IPS DF 6.9 (cell line): ENCODE measurements at places on chromosomes 5 and 9.

- H3K4me1 ChIP-seq: peaks cover 3% of the 10 kb centered on the region
- H3K4me3 ChIP-seq: no peak overlapping the region
- H3K36me3 ChIP-seq: no peaks in the 10 kb centered on the region
- no peak for DNase-seq
- no peaks in the 10 kb centered on the region for H3K27me3 ChIP-seq
Measured at GRCh38 chr5:154234551-154234950, 44.0 kb downstream of the GALNT10 start.

DNA sequence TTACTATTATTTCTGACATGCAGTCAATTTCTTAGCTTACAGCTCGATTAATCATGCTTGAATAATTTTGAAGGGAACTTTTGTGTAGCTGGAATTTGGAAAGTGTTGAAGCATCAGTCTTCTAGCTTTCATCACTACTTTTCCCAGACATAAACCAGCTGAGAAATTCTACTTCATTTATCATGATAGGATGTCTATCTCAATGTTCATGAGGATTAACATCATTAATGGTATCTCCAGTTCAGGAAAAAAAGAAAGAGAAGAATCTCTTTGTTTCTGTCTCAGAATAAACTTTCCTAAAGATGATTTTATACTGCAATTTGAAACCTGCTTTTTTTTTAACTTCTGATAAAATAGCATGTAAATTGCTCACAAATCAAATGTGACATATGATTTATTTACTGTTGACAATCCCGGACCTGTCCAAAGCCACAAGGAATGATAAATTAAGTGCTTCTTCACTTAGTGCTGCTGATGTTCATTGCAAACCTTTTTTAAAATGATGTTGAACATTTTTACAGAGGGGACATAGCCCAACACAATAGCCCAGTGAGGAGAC lies 412.1 kb upstream of the CLINT1 start:
- H3K27me3 ChIP-seq: no peaks in the 10 kb centered on the region
- peaks cover 2% of the 10 kb centered on the region; the same call in 1 of the 2 replicates for H3K4me1 ChIP-seq

DNA sequence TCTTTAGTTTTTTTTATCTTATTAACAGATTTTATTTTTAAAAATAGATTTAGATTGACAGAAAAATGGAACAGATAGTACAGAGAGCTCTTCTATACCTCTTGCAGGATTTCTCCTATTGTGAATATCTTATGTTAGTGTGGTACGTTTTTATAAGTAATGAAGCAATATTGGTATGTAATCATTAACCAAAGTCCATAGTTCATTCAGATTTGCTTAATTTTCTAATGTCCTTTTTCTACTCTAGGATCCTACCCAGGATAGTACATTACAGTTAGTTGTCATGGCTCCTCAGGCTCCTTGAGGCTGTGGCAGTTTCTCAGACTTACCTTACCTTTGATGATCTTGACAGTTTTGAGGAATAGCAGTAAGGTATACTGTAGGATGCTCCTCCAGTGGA lies 30.4 kb downstream of the PPP2R2B start:
- no peak overlapping the region for H3K4me3 ChIP-seq
- H3K36me3 ChIP-seq: no peaks in the 10 kb centered on the region
- H3K27me3 ChIP-seq: no peaks in the 10 kb centered on the region
- no peak overlapping the region for H3K27ac ChIP-seq
- no peaks in the 10 kb centered on the region; the same call in 1 of the 2 replicates for H3K4me1 ChIP-seq
- no peak for DNase-seq

- no peaks in the 10 kb centered on the region for H3K36me3 ChIP-seq
- no peaks in the 10 kb centered on the region for H3K27me3 ChIP-seq
- no peaks in the 10 kb centered on the region for H3K4me1 ChIP-seq
- H3K4me3 ChIP-seq: no peak overlapping the region
- DNase-seq: no peak
Measured at GRCh38 chr9:18141681-18142080, 332.3 kb upstream of the ADAMTSL1 start.

DNA sequence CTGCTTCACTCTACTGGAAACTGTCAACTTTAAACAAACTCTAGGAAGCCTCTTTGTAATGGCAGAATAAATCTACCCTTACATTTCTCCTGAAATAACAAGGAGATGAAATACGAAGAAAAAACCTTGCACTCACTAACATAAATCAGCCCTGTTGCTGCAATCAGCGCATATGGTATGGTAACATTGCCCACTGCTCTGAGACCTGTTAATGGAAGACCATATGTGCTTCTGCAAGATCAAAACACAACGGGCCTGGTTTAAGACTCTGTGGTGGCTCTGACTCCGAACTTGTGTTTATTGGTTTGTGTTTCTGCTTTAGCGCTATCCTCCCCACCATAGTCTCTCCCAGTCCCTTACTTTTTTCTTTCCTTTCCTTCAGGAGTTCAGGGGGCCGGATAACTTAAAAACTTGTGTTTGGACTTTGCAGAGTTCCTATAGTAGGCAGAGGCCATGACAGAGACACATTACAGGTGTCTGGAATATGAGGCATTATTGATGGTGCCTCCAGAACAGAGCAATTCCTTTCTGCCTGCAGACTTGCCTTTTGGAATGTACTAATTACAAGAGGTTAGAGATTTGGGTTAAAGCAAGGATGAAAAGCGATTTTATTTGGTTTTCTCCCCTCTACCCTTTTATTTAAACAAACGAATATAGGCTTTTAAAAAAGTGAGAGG lies 110.8 kb downstream of the PSAT1 start:
- no peaks in the 10 kb centered on the region for H3K27me3 ChIP-seq
- no peak overlapping the region for H3K27ac ChIP-seq
- no peak for DNase-seq
- no peak overlapping the region for H3K4me3 ChIP-seq
- H3K36me3 ChIP-seq: no peaks in the 10 kb centered on the region; the same call in 1 of the 2 replicates
- 0 out of 2 replicates have a peak, but pooled peaks cover 2% of the 10 kb centered on the region for H3K4me1 ChIP-seq

DNA sequence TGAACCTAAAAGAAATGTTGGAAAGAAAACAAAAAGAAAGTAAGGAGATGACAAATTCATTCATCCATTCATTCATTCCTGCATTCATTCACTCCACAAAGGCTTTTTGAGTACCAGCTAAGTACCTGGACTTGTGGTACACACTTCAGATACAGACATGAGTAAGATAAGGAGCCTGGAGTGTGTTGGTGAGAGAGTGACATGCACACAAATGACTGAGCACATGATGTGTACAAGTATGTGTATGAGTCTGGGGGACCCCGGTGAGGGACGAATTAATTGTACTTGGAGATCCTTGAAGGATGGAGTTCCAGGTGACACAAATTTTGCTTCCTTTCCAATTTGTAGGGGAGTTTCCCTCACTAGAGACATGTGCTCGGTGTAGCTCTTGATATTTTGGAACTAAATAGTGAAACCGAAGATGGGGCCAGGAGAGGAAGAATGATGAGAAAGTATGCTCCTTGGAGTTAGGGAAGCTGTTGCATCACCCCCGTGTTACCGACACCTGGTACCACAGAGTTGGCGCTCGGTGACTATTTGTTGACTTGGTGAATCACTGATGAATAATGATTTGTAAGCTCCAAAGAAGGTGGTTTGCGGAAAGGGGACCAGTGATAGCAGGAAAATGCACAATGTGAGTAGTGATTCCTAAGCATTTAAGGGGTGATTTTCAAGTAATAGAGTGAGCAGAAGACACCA lies 509.8 kb downstream of the CCDC171 start:
- H3K27ac ChIP-seq: no peak overlapping the region
- no peaks in the 10 kb centered on the region for H3K27me3 ChIP-seq
- no peak for DNase-seq
- no peak overlapping the region for H3K4me3 ChIP-seq
- H3K4me1 ChIP-seq: 0 out of 2 replicates have a peak, but pooled peaks cover 2% of the 10 kb centered on the region

DNA sequence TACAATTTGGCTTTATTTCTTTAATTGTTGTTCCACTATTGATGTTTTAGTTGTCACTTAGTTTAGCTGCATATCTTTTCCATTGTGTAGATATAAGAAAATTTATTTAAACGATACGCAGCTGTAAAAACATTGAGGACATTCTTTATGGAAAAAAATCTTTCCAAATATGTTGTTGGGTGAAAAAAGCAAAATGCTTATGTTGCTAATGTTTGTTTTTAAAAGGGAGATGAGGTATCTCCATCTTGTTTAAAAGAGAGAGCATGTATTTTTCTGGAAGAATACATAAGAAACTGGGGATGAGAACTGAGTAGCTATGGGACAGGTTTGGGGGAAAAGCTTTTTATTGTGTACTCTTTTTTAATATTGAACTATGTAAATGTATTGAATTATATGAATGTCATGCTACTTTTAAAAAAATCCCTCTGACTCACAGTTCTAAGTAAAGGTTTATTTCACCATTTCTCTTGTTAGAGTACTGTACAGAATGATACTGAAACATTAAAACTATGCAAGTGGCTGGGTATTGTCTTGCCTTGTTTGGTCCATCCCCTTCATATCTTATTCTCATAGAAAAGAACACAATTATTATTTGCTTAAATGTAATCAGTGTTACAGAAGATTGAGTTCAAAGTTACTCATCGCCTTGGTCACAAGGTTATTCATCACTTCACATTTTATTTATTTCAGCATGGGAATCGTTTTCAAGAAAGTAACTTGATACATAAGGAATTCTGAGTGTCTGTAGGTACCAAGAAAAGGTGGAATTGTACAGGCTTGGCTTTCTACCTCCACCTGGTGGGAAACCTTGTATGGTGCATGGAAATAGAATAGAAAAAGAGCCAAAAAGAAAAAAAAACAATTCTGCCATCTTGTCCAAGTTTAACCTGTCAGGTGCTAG lies 85.8 kb downstream of the RIC1 start:
- no peaks in the 10 kb centered on the region for H3K27me3 ChIP-seq
- H3K27ac ChIP-seq: no peak overlapping the region
- H3K4me3 ChIP-seq: no peak overlapping the region
- H3K36me3 ChIP-seq: no peaks in the 10 kb centered on the region
- H3K4me1 ChIP-seq: no peaks in the 10 kb centered on the region
